ENCODE measurements at places on chromosomes 11 and 22.

DNA sequence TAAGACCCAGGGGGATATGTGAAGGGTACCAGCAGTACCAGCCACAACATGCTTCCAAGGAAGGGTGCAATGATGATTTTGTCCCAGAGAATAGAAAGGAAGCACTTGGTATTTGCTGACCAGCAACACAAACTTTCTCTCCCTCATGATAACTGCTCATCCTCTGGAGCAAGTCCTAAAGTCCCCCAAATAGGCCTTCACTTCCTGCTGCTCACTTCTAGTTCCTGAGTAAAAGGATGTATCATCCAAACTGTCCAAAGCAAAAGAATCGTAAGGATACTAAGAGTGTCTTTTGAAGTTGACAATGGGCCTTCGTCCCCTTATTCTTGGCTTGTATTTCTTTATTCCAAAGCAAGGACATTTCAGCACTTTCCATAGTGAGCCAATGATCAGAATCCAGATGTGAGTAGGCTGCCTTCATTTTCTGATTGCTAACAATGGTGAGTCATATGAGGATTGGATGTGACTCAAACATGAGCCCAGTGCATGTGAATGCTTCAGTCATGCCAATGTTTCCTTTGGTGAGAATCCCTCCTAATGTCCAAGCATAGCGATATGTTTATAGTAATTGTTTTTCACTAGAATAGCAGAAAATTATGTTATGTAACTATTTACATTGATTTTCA lies 243.4 kb upstream of the POU2AF2 start:
- DNase-seq: no peak

- DNase-seq: no peak
These were observed 139.6 kb downstream of the LARGE1 start for GRCh38 chr22:33780531-33781136.

- DNase-seq: no peak
These were observed 612 bp downstream of the XBP1 start for GRCh38 chr22:28799606-28800307.

GRCh38 chr22:21850660-21851059 lies 16.8 kb downstream of the MAPK1 start:
- DNase-seq: no peak

- no peak for DNase-seq
These were observed 121.2 kb downstream of the PDE3B start for GRCh38 chr11:14764579-14765527.

GRCh38 chr11:66176650-66177049 lies 91.8 kb upstream of the RAB1B start:
- no peak for DNase-seq

DNA sequence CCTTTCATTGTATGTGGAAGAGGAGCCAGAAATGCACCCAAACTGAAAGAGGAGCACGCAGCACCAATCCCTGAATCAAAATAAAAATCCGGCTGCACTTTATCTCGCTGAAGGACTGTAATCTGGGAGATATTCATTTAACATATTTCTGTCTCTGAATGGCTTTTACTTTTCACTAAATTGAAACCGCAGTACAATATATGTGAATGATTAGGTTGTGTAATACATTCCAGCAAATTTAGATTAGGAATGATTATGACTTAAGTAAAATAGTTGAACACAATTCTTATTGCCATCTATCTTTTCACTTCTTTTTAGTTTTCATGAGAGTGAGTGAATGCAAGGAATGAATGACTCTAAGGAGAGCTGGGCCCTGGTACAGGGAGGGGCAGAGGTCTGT lies 232.1 kb downstream of the ST3GAL4 start:
- no peak for DNase-seq

DNA sequence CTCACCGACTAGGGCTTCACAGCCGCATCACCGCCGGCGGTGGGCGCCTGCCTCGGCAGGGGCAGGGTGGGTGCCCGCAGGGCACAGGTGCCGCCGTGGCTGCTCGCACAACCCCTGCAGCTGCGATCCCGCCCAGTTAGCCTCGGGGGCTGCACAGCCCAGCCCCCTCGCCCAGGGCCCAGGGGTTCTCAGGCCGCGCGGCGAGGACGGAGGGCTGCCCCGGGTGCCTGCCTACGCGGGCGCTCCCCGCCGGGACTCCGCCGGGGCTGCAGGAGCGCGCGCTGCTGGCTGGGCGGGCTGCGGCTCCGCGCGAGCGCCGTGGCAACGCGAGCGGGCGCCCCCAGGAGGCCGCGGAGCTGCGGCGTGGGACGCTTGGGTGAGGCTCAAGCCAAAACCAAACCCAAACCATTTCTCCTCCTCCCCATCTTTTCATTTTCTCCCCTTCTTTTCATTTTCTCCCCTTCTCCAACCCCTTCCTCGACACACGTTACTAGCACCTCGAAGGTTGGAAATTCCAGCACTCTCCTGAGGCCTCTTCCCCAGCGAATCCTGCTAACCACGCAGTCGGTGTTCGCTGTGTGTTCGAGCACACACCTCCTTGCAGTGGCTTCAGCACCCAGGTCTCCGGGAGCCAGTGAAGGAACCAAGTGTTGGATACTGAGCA lies at the start of gene MICAL3:
TSS of gene MICAL3 (minus strand) at position 286 of the 664 bp plus-strand sequence. CDS start 117,749 bp downstream, outside the sequence.
- no peak for DNase-seq
